ENCODE measurements at places on chromosomes 13 and 19.

DNA sequence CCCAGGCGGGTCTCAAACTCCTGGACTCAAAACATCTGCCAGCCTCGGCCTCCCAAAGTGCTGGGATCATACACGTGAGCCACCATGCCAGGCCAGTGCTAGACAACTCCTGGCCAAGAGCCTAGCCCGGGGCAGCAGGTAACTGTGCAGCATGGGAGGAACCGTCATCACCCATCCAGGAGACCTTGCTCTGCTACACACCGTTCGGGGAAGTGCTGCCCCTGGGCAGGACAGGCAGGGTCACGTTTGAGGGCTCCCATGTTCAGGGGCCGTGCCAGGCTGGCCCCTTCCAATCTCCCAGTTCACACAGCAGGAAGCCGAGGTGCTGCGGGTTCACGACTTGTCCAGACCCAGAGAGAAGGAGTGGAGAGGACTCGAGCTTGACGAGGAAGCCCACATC, 35.1 kb downstream of the NAXD start:
- DNase-seq: no peak

GRCh38 chr13:44447783-44448321, 74.2 kb downstream of the SERP2 start:
- DNase-seq: no peak

- no peak for DNase-seq
Measured at GRCh38 chr13:102651892-102652291, 43.0 kb downstream of the METTL21C start.

- DNase-seq: peak; percentile 89
Measured at GRCh38 chr13:112616586-112617362, 28.8 kb upstream of the TUBGCP3 start.

- DNase-seq: no peak
Measured at GRCh38 chr13:39597838-39598237, 5.2 kb downstream of the LHFPL6 start.

- no peak for DNase-seq
Measured at GRCh38 chr19:1780272-1780958, 27.1 kb downstream of the ONECUT3 start.

- no peak for DNase-seq
Measured at GRCh38 chr19:4807188-4807587, 15.7 kb downstream of the FEM1A start.

DNA sequence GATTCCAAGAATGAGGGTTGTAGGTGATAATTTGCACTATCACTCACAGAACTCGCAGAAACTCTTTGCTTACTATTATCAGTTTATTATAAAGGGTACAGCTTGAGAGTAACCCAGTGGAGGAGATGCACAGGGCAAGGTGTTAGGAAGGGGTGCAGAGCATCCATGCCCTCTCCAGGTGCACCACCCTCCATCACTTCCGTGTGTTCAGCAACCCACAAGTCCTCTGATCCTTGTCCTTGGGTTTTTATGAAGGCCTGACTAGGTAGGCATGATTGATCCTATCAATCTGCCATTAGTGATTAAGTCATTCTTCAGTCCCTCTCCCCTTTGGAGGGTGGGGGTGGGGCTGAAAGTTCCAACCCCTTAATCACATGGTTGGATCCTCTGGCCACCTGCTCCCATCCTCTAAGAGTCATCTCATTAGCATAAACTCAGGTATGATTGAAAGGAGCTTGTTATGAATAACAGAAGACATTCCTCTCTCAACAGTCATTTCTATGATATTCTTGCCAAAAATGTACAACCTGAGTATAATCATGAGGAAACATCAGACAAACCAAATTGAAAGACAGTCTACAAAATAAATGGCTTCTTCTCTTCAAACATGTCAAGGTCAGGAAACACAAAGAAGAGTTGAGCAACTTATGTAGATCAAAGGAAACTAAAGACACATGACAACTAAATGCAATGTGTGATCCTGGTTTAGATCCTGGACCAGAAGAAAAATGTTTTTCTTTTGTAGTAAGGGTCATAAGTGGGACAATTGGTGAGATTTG, 225.4 kb downstream of the PCCA start:
- no peak for DNase-seq

DNA sequence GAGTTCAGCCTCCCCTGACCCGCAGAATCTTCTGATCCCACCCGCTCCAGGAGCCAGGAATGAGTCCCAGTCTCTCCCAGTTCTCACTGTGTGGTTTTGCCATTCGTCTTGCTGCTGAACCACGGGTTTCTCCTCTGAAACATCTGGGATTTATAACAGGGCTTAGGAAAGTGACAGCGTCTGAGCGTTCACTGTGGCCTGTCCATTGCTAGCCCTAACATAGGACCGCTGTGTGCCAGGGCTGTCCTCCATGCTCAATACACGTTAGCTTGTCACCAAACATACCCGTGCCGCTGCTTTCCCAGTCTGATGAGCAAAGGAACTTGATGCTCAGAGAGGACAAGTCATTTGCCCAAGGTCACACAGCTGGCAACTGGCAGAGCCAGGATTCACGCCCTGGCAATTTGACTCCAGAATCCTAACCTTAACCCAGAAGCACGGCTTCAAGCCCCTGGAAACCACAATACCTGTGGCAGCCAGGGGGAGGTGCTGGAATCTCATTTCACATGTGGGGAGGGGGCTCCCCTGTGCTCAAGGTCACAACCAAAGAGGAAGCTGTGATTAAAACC, 1.1 kb upstream of the APOE start:
- DNase-seq: no peak

DNA sequence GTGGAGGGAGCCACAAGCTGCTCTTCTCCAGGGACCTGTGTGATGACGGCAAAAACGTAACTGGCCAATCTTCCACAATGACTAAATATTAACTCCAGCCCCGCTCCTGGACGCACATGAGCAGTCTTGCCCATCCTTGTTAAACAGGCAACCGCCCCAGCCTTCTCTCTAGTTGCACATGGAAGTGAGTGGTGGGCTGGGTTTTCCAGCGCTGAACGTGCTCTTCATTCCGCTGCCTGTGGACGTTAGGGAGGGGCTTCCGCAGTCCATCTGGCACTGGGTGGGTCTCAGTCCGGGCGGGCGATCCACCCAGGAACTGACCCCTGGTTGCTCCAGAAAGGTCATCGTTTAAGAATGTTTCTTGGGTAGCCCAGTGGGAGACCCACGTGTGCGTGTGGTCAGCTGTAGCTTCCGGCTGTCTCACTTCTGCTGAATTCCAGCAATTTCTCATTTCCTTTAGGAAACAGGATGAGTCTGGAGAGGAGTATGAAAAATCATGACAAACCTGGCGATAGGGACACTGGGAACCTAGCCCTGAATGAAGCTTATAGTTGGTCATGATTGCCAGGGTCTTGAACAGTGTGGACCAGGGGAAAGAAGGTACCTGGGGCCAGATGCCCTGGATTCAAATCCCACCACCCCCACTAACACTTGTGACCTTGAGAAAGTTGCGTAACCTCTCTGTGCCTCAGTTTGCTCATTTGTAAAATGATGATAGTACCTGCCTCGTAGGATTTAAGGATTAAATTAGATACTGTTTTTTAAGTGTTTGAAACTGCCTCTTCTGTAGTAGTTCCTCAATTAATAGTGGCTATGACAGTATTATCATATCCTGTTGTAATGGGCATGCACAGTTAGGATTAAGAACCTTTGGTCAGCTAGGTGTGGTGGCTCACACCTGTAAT, 92.6 kb downstream of the SIPA1L3 start:
- DNase-seq: no peak

GRCh38 chr13:57314897-57315520, 148.0 kb downstream of the PRR20E start:
- no peak for DNase-seq

DNA sequence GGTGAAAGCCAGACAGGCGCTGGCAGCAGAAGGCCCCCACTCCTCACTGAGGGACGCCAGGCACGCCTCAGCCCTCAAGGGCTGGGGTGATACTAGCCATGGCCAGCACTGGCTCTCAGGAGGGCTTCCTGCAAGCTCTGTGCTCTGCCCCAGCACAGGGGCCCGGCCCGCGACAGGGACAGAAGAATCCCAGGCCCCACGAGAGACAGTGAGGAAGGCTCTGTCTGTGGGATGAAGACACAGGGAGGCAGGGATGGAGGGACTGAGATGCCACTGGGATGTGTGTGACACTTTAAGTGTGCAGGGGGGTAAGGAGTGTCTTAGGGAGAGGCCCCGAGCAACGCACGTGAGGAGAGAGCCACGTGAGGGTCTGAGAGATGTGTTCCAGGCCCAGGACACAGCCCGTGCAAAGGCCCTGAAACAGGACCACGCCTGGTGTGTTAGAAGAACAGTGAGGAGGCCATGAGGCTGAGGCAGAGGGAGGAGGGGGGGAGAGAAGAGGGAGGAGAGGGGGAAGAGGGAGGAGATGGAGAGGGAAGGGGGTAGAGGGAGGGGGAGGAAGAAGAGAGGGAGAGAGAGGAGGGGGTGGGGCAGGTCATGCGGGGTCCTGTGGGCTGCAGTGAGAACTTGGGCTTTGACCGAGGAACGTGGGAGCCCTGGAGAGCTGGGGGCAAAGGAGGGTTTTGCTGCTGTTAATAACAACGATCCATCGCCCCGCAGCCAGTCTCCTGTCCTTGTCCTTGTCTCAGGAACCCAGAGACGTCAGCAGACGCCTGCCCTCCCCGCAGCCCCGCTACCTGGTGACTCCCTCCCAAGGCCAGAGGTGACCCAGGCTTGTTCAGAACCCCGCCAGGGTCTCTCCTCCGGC, 7.2 kb downstream of the RPL36 start:
- DNase-seq: no peak

- no peak for DNase-seq
Measured at GRCh38 chr19:58368561-58369360, 6.2 kb upstream of the ZNF497 start.

GRCh38 chr19:19268453-19269385, 4.4 kb downstream of the TM6SF2 start:
- DNase-seq: no peak

GRCh38 chr19:50794074-50794875, 4.1 kb downstream of the ACP4 start:
- DNase-seq: no peak

- DNase-seq: no peak
Measured at GRCh38 chr13:49220036-49220855, at the start of gene MLNR. TSS of gene MLNR (plus strand) at chr13:49220338. CDS start at chr13:49220338, 0 bp downstream.

GRCh38 chr13:66689628-66690027, 540.5 kb downstream of the PCDH9 start:
- DNase-seq: no peak

GRCh38 chr19:57242821-57243220, 2.4 kb downstream of the ZNF805 start:
- no peak for DNase-seq

DNA sequence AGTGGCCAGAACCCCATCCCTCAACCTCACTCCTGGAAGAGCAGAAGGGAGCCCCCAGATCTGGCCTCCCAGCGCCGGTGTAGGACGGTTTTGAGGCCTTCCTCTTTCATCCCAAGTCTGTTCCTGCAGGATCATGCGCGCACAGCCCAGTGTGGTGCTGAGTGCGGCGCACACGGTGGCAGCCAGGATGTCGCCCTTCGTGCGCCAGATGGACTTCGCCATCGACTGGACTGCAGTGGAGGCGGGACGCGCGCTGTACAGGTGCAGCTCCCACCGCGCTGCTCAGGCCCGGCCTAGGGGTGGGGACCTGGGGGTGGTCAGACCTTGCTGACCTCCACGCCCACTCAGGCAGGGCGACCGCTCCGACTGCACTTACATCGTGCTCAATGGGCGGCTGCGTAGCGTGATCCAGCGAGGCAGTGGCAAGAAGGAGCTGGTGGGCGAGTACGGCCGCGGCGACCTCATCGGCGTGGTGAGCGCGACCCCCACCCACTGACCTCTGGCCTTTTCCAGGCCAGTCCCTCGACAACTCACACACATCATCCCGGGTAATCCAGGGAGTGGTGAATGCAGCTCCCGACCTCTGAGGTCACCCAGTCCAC, 14.8 kb downstream of the PNPLA6 start:
- DNase-seq: no peak

DNA sequence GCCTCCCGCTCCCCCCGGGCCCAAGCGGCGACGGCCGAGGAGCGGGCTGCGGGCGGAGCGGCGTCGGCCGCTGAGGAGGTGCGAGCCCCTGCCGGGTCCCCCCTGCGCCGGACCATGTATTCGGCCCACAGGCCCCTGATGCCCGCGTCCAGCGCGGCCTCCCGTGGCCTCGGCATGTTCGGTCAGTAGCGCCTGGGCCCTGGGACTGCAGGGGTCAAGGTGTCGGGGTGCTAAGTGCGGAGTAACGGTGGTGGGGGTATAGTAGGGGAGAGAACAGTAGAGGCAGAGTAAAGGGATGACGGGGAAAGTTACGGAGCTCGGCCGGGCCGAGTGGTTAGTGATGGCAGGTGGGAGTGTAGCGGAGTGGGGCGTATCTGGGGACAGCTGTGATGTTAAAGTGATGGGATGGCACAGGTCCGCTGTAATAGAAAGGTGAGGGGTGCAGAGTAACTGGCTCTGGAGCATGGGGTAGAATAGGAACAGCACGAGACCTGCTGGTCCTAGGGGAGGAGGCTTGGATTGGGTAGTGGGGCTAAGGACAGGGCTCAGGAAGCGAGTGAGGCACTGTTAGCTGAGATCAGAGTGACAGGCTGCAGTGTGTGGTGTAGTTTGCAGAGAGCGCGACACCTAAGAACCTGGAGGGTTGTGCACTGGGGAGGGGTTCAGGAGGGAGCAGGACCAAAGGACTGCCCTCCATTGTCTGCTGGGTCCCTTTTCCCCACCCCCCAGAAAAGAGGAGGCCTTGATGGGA, 15.7 kb downstream of the CIC start:
- DNase-seq: no peak

GRCh38 chr19:45567609-45568008, 17.0 kb downstream of the OPA3 start:
- no peak for DNase-seq

DNA sequence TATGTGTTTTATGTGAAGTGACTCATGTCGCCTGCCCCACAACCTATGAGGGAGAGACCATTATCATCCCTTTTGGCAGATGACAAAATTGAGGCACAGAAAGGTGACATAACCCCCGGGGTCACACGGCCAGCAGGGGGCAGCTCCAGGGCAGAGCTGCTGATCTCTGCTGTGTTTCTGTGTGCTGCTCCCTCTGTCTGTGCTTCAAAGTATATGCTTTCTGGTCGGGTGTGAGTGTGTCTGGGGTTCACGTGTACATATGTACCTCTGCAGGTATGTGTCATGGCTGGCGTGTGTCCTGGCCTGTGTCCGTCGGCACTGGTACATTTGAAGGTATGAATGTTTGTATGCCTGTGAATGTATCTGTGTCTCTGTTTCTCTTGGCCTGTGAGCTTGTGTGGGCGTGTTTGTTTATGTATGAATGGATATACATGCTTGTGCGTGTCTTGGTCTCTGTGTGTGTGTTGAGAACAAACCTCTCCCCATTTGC, 7.1 kb downstream of the LIPE start:
- no peak for DNase-seq

DNA sequence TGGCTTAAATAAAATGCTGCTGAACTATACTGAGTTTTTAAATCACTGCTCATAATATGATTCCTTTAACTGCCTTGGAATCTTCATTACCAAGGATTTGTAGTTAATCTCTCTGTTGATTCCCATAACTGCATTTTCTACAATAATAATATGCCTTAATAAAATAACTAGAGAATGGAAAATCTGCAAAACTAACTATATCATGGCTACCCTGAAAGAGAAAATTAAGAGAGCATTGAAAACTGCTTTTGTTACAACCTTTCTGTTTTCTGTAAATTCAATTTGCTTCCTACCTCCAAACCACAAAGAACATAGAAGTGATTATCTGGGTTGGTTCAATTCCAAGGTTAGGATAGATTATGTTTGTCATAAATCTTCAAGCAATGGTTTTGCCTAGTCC, 202.8 kb upstream of the ATXN8OS start:
- no peak for DNase-seq

- no peak for DNase-seq
Measured at GRCh38 chr13:84130495-84131114, 248.3 kb upstream of the SLITRK1 start.
